Nucleus accumbens (tissue), 56 donors: ENCODE measurements at places on chromosomes 7 and 10.

DNA sequence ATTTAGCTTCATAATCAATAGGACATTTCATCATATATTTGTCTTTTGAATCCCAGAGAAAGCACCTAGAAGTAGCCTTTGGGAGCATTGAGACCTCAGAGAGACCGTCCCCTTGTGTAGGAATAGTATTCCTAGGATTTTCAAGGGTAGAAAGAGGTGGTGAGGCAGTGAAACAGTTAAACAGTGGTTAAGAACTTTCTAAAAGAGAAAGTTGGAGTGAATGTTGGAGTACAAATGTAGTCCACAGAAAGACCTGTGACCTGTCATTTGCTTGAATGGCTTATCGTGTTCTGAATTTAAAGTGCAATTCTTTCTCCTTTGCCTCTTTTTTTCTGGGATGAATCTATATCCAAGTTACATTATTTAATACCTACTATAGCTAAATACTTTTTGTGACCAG is 30.0 kb downstream of the GBF1 start:
- DNase-seq = no peak

- DNase-seq = no peak
Measured at GRCh38 chr10:131578472-131578970, 267.0 kb upstream of the TCERG1L start.

DNA sequence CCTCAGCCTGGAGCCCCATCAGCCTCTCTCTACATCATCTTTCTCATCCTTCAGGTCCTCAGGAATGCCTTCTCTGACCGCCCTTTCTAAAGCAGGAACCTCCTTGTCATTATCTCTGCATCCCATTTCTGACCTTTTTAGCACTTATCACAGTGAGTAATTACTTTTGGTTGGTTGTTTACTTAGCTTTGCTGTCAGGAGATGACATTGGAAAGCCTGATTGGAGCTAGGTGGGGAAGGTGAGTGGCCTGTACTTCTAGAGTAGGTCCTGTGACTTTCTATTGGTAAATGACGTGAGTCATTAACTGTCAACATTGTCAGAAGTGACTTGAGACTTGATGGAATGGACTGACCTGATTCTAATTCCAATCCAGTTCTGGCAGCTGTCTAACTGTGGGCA is 9.3 kb upstream of the SLC25A13 start:
- DNase-seq = no peak

DNA sequence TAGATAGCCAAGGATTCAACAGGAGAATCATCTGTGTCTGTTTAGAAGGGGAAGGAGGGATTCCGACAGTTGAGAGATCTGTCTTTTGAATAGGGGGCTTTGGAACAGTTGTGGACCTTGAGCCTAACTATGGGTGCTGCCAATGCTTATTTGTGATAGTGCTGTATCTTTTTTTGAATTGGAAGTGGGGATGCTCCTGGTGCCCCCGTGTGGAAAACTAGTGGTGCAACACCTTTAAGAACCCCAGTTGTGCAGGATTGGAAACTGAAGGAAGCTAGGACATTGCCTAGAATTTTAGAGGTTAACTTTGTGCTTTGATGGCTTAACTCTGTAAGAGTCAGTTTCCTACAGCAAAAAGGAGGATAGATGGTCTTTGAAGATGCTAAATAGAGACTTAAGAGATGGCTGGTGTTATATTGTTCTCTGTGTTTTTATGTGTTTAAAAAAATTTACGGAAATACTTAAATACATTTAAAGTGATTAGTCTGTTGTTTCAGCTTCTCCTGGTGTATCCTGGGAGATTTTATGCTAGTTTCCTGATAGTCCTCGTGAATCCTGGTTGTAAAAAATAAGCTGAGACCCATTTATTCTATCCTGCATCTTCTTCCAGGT is 69.3 kb downstream of the AP3M1 start:
- DNase-seq = no peak

DNA sequence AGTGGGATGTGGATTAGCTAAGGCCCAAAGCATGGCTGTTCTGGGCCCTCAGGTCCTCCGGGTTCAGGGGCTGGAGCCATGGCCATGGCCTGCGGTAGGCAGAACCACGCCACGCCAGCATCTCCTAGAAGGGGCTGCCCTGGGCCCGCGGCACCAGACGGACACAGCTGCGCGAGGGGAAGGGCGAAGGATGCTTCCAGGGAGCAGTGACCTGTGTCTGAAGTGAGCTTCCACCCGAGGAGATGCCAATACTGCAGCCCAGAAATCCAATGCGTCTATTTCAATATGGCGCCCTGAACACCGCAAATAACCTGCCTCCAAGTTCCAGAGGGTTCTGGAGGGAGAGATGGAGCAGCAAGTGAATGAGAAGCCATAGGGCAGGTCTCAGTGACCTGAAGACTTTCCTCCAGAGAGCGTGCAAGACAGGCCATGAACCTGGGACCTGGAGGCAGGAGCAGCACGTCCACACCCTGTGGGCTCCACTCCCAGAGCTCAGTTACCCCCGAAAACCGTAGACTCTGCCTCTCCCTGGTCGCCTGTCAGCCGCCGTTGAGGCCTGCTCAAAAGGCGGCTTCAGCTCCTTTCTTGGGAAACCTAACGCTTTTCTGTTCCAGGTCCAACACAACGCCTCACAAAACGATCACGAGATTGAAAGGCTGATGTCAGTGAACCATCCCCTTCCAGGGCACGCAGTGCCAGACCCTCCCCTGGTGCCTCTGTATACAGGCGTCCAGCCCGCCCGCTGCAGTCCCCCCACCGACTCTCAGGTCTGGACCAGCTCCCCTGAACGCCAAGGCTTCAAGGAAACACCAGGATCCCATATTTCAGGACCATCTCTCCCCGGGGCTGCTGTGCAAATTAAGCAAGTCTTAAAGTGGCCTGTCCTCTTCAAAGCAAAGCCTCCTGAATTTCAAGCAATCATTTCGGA is 37.4 kb downstream of the AMZ1 start:
- DNase-seq = no peak

DNA sequence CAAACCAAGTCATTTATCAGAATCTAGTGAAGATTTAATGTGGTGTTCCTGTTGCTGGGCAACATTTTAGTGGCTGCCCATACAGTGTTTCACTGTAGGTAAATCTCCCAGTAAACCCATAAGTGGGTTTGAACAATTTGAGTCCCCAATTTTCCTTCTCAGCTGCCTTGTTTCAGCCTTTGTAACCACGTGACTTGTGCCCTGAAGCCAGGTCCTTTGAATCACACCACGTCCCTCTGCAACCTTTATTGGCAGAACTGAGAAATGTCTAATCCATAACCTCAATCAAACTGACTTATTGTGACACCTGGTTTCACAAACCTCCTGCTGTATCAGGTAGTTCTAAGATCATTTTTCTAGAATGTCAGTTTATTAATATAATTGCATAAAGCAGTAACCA is 30.1 kb downstream of the SND1 start:
- DNase-seq = no peak

DNA sequence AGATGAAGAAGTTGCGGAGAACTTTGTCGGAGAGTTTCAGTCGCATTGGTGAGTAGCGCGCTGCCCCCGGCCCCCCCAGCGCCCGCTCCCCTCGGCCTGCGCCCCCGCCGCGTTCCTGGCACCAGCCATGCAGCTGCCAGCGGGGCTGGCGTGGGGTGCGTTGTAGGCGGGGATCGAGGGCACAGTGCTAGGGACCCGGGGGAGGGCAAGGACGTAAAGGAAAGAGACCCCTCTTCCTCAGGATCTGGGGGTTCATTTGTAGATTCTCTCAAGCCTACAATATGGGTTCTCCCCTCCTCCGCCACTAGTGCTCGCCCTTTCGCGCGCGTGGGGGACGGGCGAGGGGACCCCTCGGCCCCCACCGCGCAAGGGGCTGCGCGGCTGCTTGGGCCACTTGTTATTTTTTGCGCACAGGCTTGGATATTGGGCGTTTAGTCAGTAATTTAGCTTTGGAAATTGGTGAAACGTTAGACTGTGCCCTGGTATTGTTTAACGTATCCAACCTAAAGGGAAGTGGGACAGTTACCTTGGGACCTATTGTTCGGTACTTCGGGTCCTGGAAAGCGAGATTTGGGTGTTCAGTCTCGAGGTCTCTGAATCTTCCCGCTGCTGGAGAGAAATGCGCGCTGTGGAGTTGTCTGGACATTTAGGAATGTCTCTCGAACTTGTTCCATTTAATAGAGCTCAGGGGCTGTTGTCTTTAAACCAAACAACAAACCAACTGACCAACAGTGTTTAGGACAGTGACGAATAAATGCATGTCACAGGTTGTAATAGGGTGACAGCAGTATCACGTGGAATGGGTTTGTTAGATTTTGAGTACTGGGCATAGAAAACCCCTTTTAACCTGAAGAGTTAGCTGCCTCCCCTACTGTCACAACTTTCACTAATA is 796 bp downstream of the CDK14 start:
- no peak for DNase-seq

DNA sequence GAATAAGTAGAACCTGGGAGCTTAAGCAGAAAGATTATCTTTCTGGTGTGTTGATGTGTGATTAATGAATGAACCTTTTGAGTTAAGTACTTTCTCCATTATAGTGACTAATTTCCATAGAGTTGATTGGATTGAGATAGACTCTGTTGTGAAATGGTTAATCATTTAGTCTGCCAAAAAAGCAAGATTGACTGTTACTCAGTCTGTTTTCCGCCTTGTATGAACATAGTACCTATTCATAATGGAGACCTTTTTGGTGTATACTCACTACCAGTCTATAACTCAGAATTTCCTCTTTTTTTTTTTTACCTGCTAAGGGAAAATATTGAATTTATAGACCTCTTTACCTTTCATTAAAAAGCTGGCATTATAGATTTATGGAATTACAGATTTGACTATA is 14.4 kb upstream of the NPVF start:
- DNase-seq = no peak

DNA sequence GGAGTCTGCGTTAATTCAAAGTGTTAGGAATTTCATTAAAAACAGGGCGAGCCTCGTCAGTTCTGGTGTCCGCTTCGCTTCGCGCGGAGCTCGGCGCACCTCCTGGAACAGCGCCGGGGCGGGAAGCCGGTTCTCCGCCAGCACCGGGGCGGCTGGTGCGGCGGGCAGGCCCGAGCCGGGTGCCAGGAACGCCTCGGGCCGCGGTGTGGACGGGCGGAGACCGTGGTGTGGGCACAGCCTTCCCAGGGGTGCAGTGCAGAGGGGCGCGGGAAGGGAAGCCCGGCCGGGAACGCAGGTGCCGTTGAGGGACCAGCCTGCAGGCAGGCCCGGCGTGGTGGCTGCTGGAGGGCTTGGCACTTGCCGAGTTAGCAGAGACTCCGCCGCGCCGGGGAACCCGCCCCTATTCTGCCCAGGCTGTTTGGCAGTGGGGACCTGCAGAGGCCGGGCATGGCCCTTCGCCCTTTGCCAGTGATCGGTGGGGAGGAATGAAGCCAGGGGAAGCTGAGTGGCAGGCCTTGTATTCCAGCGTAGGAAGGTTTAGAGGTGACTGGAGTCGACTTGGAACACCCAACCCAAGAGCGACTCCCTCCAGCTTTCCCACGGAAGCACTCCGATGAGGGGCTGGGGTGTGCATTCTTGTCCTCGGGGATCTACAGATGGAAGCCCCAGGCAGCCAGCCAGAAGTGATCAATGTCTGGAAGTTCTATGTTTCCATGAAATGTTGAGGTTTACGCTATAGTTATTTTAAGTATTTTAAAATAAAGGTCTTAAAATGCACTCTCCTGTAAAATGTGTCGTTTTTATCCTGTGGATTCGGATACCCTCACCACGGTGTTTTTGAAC is 945 bp upstream of the RHEB start:
- peak; percentile 20 for DNase-seq

DNA sequence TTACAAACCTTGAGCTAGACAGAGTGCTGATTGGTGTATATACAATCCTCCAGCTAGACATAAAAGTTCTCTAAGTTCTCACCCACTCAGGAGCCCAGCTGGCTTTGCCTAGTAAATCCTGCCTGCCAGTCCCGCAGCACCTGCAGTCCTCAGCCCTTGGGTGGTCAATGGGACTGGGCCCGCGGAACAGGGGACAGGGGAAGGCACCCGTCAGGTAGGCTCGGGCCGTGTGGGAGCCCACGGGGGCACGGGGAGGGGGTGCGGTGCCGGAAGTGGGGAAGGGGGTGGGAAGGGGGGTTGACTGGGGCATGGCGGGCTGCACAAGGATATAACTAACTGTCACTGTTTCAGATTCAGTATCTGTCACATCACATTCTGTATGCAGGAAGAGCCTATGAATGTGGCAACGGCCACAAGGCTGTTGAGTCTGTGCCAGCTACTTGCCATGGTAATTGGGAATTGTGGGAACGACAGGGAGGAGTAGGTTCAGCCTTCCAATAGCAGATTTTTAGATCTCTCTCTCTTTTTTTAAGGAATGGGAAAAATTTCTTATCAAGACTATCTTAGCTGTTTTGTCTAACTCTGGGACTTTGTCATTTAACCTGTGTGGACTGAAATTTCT is 205.1 kb upstream of the PLPP4 start:
- no peak for DNase-seq

GRCh38 chr7:114620208-114620607 is 205.6 kb downstream of the FOXP2 start:
- DNase-seq = no peak

DNA sequence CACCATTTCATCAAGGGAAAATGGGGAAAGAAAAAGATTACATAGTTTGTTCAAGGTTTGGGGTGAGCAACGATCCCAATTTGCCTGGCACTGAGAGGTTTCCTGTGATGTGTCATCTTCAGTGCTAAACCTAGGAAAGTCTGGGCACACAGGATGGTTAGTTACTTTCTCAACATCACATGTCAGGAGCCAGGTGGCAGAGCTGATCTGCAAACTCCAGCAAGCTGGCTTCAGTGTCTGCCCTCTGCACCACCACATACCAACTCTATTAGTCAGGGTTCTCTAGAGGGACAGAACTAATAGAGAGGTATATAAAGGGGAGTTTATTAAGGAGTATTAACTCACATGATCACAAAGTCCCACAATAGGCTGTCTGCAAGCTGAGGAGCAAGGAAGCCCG is 11.3 kb downstream of the ADAM12 start:
- no peak for DNase-seq
